ENCODE measurements at places on chromosomes 7 and 10.

DNA sequence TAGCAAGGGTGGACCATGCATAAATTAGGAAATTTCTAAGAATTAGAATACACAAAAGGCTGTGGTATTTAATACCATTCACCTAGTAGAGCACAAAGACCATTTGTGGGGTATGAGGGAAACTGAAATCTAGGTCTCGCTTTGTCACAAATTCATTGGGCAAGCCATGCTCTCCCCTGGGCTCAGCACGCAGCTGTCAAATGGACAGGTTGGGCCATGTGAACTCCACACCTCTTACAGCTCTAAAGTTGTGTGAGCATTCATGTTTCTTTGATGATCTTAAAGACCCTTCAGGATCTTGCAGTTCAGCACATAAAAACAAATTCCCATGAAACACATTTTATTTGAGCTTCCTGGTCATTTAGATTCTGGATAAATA lies 121.3 kb downstream of the CHN2 start:
- no peak for DNase-seq

DNA sequence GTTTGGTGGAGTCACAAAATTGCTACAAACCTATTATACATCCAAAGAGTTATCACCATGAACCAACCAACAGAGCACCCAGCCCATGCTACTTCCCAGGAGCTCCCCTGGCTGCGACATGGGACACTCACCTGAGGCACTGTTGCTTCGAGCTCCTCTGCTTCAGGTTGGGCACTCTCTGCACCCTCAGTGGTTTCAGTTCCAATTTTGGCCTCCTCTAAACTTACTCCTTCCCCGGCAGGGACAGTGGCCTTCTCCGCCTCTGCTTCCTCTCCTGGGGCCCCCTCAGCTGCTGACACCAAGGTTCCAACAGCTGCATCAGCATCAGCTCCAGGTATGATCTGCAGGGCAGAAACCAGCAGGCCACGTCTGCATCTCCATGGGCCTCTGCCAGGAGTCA lies 120.4 kb upstream of the TARP start:
- DNase-seq: no peak

GRCh38 chr10:114492351-114493037 lies 88.2 kb upstream of the AFAP1L2 start:
- DNase-seq: no peak

- no peak for DNase-seq
These were observed 34.1 kb upstream of the KCNMA1 start for GRCh38 chr10:77671594-77672252.

GRCh38 chr10:99873846-99874245 lies 91.4 kb downstream of the ABCC2 start:
- no peak for DNase-seq

GRCh38 chr7:36393826-36394225 lies 4.2 kb downstream of the ANLN start:
- no peak for DNase-seq

Data from NCI-H510A (cell line).